Liver (tissue), 10 donors: ENCODE measurements at places on chromosomes 5 and 9.

GRCh38 chr9:121398374-121398773, 28.3 kb upstream of the STOM start:
- DNase-seq = no peak

- DNase-seq = peak; percentile 4
These were observed 8.2 kb upstream of the NIPAL4 start for GRCh38 chr5:157451806-157452205.

- no peak for DNase-seq
These were observed 123.6 kb downstream of the INVS start for GRCh38 chr9:100222674-100223073.

- DNase-seq = no peak
These were observed 1.6 kb upstream of the FCN1 start for GRCh38 chr9:134919303-134919702.

DNA sequence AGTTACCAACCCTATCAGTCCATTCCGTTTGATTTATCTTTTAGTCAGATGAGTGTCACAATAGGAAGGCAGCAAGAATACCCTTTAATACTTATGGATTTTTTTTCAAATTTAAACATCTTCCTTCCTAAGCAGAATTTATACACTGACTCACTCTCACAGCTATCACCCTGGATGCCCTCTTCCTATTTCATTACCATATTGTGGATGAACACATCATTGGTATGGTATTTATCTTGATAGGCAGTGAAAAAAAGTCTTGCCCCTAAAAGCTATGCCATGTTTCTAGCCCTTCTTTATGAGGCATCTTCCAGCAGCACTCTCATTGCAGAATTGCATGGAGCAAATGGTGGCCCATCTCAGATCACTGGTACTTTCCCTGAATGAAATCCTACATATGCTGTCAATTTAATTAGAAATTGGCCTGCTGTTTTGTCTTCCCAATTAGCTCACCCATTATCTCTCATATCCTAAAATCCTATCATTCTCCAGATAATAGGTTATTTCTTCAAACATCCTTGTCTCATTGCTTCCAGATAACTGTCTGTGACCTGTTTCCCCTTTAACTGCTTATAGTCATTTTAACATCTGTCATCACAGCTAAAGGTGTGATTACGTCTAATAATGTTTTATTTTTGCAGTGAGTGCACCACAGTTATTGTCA, 433.5 kb upstream of the POU5F2 start:
- no peak for DNase-seq

DNA sequence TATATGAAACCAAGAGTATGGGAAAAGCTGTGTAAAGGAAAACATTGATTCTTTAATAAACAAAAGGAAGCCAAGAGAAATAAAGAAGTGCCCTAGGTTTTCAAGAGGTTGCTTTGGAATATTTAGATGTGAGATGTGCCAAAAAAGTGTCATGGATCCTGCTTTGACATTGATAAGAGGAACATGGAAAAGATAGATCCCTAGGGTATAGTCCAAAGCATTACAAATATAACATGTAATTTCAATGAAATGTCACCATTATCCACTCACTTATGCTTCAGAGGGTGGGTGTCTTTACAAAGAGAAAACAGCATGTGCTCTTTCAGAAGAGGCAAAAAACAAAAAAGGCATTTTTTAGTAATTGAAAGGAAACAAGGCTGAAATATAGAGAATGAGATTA, 1196.7 kb downstream of the EFNA5 start:
- no peak for DNase-seq
